Foreskin fibroblast (primary cell): ENCODE measurements at places on chromosomes 13 and 19.
A peak's percentile ranks its signal among the peaks of the same experiment; 100 is the strongest.

DNA sequence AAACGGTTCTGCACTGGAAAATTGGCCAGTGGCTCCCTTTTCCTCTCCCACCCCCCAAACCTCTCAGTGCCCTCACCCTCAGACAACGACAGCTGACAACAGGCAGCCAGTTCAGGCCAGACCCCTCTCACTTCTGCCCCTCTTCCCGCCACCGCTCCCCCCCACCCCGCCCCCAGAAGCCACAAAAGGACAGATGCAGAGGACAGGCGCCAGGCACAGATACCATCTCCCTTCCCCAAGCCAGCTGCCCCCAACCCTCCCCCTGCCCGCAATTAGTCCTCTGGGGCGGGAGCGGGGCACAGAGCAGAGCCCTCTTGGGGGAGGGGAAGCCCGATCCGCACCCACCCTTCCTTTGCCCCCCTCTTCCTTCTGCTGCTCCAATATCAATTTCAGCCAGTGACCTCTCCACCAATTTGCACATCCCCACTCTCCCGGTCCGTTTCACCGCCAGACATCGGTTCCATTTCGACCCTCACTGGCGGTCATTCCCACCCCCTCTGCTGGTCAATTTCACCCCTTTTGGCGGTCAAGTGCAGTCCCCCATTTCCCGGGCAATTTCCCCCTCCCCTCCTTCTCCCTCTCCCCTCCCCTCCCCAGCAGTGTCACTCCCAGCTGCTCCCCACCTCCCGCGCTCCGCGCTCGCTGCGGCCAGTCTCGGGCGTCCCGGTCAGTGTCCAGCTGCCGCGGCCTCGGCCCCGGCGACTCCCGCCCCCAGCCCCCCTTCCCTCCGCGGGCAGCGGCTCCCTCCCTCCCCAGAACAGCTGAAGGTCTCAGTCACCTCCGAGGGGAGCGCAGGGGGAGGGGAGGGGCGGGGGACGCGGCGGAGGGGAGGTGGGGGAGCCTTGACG, at the start of gene SHD:
TSS of gene SHD (plus strand) at position 848 of the 848 bp plus-strand sequence. CDS start 798 bp downstream, outside the sequence.
- DNase-seq, result no peak

GRCh38 chr19:54430306-54431254, 15.3 kb downstream of the TTYH1 start:
- DNase-seq, result no peak

- DNase-seq, result no peak
Measured at GRCh38 chr19:17078920-17079709, 3.5 kb downstream of the MYO9B start.

DNA sequence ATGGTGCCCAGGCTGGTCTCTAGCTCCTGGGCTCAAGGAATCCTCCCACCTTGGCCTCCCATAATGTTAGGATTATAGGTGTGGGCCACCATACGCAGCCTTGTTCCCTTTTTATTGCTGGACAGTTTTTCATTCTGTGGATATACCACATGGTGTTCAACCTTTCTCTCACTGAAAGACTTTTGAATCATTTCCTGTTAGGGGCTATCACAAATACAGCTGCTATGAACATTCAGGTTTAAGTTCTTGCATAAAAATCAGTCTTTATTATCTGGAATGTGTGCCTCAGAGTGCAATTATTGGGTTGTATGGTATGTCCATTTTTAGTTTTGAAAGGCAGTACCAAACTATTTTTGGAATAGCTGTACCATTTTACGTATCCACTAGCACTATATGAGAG, 647.2 kb downstream of the LIG4 start:
- DNase-seq, result no peak

GRCh38 chr19:6524311-6524710, 6.5 kb upstream of the TNFSF9 start:
- no peak for DNase-seq

DNA sequence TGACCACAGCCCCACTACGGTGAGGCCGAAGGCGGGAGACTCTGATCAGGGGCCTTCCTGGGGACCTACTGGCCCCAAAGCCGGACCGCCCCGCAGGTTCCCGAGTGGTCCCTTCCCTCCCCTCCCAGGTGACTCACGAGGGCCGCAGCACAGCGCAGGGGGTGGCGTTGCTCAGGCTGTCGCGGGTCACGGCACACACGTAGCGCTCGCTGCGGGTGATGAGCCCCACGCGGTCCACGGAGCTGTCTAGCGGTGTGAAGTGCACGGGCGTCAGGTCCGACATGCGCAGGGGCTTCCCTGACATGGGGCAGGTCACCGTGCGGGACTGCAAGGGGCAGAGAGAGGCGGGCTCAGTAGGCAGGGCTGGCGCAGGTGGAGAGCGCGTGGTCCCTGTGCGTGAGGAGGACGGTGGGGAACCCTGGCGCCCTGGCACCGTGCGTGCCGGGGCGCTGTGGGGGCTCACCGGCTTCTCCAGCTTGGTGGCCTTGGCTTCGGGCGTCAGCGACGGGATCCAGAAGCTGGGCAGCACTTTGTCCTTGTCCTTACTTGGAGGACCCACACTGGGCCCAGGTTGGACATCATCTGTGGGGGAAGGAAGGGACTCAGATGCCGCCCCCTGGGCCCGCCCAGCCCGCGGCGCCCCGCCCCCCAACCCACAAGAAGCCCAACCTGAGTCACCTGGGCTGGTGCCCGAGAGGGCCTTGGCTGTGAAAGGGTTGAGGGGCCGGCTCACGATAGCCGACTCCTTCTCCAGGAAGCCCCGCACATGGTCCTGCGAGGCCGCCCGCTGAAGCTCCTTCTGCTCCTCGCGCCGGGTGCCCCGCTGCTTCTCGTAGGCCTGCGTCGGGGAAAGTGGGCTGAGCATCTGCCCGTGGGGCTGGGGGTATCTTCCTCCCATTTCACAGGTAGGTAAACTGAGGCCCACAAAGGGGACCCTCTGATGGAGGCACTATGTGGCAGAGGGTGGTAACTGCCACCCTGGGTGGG, 23.7 kb downstream of the NOSIP start:
- DNase-seq, result no peak

DNA sequence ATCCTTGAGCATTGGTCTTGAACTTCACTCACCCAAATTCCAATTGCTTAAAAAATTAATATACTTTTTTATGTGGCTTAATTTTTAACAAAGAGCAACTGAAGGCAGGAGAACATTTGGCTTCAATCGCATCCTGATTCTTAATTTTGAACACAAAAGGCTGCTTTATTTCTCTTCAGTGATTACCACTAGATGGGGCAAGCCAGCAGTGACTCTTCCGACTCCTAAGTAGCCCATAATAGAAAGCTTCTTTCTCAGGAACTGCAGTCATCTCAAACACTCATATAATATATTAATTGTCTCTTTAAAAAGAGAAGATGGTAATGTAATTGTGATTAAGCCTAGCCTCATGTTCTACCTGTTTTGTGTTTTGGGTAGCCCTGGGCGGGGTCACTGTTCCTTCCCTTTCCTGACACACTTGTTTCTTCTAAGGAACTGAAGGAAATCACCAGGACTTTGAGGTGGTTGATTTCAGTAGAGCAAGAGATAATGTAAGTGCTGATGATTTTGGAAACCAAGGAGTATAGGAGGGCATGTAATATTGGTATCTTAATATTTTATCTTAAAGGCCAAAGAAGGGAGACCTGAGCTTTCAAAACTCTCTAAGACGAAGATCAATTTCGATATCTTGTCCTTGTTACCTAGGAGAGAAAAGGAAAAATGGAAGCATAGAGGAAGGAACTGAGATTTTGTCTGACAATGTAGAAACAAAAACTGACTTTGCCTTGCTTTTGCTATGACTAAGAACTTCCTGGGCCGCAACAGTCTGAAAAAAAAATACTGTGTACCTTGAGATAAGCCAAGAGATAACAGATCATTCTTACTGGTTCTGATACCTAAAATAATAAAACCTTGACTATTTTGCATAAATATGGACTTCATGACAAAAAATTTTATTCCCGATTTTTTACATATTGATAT, 73.1 kb downstream of the TNFSF13B start:
- peak; percentile 34 for DNase-seq

DNA sequence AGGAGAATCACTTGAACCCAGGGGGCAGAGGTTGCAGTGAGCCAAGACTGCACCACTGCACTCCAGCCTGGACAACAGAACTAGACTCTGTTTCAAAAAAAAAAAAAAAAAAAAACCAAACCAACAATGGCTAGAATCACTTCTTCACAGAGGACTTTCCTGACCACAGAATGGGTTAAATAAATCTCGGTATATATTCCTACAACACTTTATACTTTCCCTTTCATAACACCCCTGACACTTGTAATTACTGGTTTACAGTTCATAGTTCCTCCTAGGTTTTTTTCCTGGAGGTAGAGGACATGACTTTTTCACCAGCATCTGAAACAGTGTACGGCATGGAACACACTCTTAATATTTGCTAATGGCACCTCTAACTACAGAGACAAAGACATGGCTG, 31.4 kb downstream of the ZDHHC20 start:
- DNase-seq, result no peak

- no peak for DNase-seq
Measured at GRCh38 chr19:13942023-13942684, 3.9 kb upstream of the PODNL1 start.

DNA sequence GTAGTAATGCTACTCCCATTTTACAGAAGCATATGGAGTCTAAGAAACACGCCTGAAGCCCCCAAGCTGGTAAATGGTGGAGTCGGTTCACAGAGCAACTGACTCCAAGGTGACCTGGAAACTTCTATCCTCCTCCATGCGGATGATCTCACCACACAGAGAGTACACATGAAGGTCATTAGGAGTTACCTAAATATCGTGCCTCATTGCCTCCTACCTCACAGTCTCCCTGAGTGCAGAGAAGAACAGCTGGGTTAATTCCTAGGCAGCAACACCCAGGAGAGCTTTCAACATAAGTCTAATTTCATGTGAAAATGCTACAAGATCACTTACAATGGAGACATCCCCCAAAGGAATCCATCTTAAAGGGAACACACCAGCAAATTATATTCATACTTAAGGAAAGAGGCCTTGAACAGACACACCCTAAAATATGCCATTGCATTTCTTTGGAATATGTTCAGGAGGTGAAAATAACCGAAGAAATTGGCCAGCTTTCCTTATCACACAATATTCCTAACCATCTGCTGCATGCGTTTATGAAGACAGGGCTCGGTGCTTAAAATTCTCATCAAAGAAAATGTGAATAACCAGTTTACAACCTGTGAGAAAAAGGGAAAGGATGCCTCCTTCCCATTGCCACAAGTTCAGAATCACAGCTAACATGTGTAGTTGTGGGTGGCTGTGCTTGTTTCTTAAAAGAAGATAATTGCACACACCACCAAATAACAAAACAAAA, 203.6 kb upstream of the NBEA start:
- DNase-seq, result no peak

GRCh38 chr13:20431687-20432384, 93.8 kb downstream of the CRYL1 start:
- no peak for DNase-seq

GRCh38 chr19:22608441-22608840, 25.7 kb upstream of the ZNF492 start:
- no peak for DNase-seq

- no peak for DNase-seq
Measured at GRCh38 chr19:1505991-1506881, 6.6 kb downstream of the ADAMTSL5 start.

DNA sequence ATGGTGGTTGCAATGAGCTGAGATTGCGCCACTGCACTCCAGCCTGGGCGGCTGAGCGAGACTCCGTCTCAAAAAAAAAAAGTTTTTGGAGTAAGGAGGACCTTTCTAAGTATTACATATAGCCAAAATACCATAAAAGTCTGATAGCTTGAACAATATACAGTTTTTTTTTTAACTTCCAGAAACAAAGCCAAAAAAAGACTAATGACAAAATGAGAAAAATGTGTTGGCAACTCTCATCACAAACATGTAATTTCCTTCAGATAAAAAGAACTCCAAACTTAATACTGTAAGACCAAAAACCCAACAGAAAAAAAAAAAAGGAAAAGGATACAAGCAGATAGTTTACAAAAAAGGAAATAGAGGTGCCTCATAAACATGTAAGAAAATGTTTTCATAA, 68.2 kb upstream of the MED4 start:
- no peak for DNase-seq

- no peak for DNase-seq
Measured at GRCh38 chr19:16741084-16741483, 21.4 kb downstream of the NWD1 start.

DNA sequence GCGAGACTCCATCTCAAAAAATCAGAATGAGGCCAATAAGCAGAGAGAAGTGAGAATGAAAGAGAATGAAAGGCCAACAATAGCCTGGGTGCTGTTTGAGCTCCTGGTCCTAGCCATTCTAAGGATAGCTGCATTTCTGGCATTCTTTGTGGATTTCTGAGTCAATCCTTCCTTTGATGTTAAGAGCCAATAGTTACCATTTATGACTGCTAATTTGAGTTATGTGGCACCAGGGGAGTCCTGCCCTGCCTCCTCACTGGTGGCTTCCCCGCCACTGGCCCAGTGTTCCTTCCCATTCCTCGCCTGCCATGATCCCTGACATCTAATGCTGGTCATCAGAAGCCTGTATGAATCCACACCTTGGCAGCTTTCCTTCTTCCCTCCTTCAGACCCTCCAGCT, 991.2 kb downstream of the UQCRFS1 start:
- DNase-seq, result no peak

GRCh38 chr13:43665388-43665787, 121.4 kb downstream of the ENOX1 start:
- DNase-seq, result no peak

DNA sequence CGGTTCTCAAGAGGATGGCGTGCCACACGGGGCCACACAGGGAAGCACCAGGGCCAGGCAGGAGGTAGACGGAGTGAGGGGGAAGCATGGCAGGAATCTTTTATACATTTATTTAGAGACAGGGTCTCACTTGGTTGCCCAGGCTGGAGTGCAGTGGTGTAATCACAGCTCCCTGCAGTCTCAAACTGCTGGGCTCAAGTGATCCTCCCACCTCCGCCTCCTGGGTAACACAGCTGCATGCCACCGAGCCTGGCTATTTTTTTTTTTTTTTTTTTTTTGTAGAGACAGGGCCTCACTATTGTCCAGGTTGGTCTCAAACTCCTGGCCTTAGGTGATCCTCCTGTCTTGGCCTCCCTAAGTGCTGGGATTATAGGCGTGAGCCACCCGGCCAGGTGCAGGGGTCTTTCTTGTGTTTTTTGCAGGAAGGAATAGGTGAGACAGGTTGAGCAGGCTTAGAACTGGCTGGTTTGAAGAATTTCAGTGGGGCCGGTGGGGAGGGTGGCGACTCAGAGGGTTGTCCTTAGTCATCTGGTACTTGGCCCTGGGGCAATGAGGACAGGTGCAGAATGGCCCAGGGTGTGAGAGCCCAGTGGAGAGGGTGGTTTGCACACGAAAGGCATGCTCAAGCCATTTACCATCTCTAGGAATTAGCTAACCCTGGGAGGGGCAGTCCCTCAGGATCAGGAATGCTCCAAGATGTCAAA, 7.6 kb downstream of the SSC5D start:
- no peak for DNase-seq
